ENCODE measurements at places on chromosomes 5 and 9.

GRCh38 chr5:55899344-55899743, 48.2 kb downstream of the IL31RA start:
- DNase-seq, result no peak

- no peak for DNase-seq
Measured at GRCh38 chr5:89343666-89344065, 460.7 kb upstream of the MEF2C start.

DNA sequence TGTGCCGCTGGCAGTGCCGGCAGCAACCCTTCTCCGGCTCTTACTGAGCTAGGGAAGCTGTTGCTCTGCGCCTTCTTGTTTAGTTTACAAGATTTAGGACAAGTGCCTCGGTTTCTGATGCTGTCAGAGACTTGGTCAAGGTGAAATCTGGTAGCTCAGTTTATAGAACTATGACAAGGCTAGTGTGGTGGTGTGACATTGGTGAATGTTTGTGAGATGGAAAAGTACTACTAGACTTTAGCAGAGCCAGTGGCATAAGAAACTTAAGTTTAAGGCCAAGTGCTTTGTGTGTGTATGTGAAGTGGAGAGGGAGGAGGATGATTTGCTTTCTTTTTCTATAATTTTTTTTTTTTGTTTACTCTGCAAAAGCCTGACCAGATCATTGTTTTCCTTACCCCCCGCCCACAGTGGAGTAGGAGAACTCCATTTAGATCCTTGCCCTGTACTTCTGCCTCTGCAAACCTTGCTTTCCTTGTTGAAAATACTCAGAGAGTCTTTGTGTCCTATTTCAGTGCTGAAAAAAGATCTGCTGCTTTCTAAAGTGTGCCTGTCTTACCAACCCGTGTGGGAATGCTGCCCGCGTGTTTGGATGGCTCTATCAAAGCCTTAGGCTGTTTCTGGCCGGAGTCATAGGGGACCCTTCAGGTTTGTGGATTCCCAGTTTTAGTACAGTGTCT, 75.9 kb downstream of the TRIO start:
- DNase-seq, result no peak

GRCh38 chr5:149166591-149167100, 25.4 kb downstream of the ABLIM3 start:
- DNase-seq, result no peak

DNA sequence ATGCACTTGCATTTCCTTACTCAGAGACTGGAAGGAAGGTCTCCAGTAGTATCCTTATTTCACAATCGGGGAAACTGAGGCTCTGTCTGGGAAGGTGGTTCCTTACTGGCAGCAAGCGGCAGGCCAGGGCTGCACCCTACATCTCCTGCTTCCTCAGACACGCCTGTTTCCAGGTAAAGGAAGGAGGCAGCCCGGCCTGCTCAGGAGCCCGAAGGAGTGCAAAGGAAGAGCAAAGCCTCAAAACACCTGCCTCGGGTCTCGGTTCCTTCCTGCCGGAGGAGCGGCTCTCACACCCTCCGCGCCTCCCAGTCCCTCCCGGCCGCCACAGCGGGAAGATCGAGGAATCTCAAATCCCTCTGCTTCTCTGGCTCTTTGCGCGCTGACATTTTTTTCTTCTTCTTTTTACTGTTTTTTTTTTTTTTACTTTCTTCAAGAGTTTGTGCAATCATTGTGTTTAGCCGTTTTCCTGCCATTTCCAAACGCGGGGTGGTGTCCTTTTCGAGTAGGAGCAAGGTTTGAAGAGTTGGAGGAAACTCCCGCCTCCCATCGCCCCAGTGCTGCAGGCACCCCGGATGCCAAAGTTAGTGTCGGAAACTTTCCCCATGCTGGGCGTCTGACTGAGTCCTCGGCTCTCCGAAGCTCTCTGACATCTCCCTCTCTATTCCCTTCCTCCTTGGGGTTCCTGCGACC, 1.0 kb downstream of the GGTA1 start:
- no peak for DNase-seq

DNA sequence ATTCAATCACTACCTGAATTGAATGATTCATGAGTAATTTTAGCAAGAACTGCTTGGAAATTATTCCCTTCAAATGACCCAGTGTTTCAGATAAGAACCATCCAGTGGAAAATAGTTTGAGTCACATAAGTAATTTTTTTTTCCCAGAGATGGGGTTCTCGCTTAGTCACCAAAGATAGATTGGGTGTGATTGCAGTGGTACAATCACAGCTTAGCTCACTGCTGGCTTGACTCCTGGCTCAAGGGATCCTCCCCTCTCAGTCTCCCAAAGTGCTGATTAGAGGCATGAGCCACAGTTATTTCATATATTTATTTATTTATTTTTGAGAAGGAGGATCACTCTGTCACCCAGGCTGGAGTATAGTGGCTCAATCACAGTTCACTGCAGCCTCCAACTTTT, 574.5 kb upstream of the ARRDC3 start:
- no peak for DNase-seq

GRCh38 chr5:138927979-138928378, 52.8 kb upstream of the LRRTM2 start:
- no peak for DNase-seq

DNA sequence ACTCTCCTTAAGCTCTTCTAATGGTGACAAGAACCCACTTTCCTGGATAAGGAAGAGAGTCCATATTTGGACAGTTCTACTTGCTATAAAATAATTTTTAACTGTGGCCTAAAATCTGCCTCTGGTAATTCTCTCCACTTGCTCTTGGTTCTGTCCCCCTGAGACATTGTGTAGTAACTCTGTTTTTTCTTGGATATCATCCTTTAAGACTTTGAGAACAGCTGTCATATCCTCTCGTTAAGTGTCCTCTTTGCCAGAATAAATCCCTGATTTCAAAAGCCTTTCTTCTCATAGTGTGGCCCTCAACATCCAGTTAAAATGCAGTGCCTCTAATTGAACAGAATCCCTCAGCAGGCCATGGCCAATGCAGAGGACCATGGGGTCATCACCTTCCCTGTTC, 101.5 kb downstream of the ARHGEF28 start:
- no peak for DNase-seq

- no peak for DNase-seq
Measured at GRCh38 chr5:180618829-180619562, 27.7 kb upstream of the SCGB3A1 start.

DNA sequence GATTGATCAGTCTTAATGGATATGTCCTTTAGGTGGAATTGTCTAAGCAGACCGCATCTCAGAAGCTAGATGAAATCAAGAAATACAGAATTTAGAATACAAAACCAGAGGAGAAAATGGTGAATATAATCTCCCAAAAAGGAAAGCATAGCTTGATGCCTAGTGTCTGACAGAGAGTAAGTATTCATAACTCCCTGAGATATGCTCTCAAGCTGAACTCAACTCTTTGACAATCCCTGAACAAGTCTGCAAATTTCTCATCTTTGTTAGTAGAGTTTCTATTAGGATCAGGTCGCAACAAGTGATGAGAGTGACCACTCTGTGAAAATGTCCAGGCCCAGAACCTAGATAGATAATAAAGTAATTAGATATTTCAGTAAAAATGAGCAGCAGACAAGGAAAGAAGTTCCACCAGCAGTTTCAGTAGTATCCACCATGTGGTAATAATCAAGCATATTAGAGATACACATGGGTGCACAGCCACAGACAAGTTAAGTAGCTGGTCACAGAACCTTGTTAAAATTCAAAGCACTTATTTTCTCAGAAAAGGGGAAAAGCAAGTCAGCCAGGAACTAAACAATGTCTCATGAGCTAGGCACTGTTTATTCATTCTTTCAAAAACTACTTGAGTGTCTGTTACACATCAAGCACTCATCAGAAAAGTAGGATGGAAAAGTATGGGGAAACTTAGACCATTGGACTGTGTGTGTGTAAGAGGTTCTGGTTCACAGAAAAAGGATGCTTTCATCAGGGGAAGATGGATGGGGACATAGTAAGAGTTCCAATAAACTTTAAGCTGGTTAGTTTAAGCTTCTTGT, 481.5 kb upstream of the TUSC1 start:
- no peak for DNase-seq

DNA sequence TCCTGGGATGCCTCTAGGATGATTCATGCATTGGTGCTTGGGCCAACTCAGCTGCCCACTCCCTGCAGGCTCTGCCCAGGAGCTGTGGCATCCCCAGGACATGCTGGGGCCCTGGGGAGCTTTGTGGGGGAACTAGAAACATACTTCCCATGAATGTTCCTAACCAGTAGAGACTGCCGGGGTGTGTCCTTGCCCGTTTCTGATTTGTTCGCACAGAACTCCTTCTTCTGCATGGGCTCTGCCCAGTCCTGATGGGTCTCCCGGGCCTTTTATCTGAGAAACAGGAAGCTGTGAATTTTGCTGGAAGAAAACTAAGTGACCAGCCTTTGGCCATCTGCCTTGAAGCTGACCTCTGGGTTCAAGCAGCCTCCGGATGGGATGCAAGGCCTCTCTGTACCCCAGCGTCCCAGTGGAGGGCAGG, 71.6 kb upstream of the RNU6ATAC start:
- no peak for DNase-seq

- no peak for DNase-seq
Measured at GRCh38 chr9:13759551-13759950, 480.1 kb upstream of the MPDZ start.

GRCh38 chr5:171945066-171945465, 61.4 kb downstream of the FBXW11 start:
- no peak for DNase-seq

Measured in stimulated activated CD8-positive, alpha-beta memory T cell treated with anti-CD3 and anti-CD28 coated beads, Interleukin-4, amount 100 ng/mL, for 4 hours (primary cell).